SIG-M5 (cell line): ENCODE measurements at places on chromosomes 7 and 10.

- no peak for DNase-seq
Observed at GRCh38 chr10:75350791-75351190, 50.8 kb downstream of the ZNF503 start.

GRCh38 chr7:143337216-143337615 is 21.3 kb downstream of the CLCN1 start:
- no peak for DNase-seq

DNA sequence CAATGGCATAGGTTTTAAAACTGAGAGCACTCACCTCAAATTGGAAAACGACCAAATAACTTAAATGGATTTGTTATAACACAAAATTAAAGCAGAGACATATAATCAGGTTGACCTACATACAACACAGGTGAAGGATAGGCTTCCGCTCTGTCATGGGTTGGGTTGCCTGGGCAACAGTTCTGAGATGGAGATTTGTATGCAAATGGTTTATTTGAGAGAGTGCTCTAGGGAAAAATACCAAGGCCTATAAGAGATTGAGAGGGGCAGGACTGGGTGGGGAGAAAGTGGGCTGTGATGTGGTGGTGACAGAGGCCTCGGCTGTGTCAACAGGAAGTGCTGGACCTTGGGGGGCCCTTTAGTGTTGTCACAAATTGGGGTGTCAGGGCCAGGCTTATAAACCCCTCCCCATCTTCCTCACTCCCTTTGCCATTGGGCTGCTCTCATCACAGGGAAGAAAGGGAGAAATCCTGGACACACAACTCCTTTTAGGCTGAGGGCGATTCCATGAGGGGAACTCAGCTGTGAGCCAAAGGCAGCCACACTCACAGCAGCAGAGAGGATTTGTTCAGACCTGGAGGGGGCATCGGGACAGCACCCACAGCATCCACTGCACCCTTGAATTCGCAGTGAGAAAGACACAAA is 105.4 kb upstream of the LYZL1 start:
- DNase-seq: no peak

DNA sequence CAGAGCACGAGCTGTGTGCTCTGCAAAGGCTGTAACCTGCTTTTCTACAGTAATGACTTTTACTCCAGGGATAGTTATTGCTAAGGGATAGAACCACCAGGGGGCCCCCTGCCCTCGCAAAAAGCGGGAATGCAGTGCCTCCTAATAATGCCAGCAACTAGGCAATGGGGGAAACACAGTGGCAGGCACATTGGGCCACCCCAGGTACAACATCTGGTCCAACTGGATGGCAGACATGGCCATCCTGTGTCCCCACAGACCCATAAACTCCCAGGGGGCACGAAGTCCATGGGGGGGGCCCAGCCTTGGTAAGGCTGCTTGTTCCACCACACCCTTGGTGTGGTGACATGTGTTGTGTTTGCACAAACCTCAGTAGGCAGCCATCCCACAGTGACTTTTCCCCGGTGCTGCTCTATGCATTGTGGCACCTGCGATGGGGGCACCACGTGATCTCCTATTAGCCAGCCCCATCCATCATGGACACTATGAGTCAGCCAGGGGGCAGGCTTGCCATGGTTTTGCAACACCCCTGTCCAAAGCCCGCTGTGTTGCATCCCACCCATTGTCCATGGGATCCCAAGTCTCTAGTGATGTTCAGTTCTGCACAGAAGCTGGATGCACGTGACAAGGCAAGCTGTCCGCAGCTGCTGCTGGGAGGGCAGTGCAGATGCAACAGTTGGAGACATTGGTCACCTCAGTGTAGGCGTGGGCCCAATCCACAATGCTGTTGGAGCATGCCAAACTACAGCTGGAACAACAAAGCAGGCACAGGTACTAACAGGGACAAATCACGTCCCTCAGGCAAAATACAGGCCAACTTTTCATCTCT is 84.0 kb downstream of the ANLN start:
- no peak for DNase-seq

- no peak for DNase-seq
Observed at GRCh38 chr10:118264838-118265470, 77.2 kb downstream of the FAM204A start.
